Stimulated activated CD4-positive, alpha-beta T cell treated with anti-CD3 and anti-CD28 coated beads, TNF-alpha, amount 100 ng/mL, for 4 hours (primary cell): ENCODE measurements at places on chromosomes 1 and 21.

- DNase-seq: no peak
Measured at GRCh38 chr1:8018492-8019228, 7.4 kb downstream of the ERRFI1 start.

GRCh38 chr1:172326136-172326535, 94.3 kb upstream of the C1orf105 start:
- DNase-seq: no peak

- no peak for DNase-seq
Measured at GRCh38 chr1:36475341-36475740, 7.4 kb downstream of the CSF3R start.

DNA sequence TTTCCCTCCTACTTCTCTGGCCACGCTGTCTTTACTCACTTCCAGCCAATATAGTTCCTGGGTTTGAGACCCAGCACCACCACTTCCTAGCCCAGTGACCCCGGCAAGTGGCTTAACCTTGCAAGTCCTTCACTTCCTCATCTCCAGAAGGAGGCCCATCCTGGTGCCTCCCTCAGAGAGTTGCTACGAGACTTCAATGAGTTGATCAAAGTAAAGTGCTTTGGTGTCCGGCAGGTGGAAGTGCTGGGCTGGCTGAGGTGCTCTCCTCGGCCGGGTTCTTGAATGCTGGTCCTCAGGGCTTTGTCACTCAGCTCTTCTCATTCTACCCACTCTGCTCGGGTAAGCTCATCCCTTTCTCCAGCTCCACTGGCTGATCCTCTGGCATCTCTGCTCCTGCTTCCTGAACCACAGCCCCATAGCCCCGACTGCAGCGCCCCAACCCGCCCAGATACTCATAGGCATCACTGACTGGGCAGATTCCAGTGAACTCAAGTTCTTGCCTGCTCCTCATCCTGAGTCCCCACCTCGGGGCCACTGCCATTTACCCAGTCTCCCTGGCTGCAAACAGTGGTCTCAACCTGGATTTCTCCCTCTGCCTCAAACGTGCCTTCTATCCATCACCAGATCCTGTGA, 75.8 kb upstream of the WNT4 start:
- no peak for DNase-seq

GRCh38 chr1:212440419-212440818, 7.7 kb downstream of the NENF start:
- no peak for DNase-seq

GRCh38 chr1:63463248-63463647, 59.8 kb downstream of the ITGB3BP start:
- no peak for DNase-seq
